Karpas-422 (cell line): ENCODE measurements at places on chromosomes 11 and 22.

DNA sequence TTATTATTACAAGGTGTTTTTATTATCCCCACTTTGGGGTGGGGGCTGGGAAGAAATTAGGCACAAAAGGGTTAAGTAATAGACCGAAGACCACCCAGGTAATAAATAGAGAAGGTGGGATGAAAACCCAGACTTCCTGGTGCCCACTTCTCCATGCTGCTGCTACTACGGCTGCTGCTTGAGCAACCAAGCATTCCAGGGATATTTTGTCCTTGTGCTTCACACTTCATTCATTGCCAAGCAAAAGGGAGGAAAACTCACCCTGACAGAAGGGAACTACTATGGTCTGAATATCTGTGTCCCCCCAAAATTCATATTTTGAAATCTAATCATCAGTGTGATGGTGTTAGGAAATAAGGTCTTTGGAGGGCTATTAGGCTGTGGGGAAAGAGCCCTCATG lies 470.9 kb upstream of the API5 start:
- DNase-seq: no peak

- DNase-seq: no peak
Observed at GRCh38 chr11:114321621-114322257, 25.5 kb downstream of the NNMT start.

GRCh38 chr22:27918341-27919221 lies 475 bp downstream of the PITPNB start:
- DNase-seq: peak; percentile 76

DNA sequence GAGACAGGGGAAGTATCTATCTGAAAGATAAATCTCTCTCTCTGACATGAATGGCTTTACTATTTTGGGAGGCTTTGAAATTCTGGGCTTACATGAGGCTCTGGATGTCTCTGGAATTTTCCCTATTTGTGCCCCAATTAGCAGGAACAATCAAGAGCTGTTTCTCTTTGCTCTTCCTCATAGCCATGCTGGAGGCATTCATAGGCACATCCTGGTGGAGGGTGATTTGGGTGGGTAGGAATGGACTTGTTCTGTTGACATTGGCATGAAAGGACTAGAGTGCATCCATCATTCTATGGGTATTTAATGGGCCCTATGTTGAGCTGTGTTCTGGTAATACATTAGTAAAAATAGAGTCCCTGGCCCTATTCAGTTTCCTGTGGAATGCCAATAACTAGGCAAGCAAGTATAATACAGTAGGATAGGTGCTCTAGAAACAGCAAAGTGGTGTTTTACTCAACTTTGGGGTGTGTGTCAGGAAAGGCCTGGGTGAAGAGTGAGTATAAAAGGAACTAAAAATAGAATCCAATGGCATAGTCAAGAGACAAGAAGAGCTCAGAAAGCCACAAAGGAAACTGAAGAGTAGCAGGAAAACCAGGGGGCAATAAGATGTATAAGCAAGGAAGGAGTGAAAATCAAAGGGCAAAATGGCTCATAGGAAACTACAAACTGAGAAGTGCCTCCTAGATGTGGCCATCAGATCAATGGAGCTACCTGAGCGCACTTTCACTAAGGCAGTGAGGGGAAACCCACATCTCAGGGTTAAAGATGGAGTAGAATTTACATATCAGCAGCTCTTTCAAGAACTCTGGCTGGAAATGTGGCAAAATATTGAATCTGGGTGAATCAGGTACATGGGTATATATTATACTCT lies 45.0 kb downstream of the CWC15 start:
- no peak for DNase-seq

GRCh38 chr11:43788421-43788820 lies 92.2 kb upstream of the ALKBH3 start:
- DNase-seq: no peak

GRCh38 chr11:65047581-65048422 lies 6.8 kb downstream of the SAC3D1 start:
- DNase-seq: no peak

DNA sequence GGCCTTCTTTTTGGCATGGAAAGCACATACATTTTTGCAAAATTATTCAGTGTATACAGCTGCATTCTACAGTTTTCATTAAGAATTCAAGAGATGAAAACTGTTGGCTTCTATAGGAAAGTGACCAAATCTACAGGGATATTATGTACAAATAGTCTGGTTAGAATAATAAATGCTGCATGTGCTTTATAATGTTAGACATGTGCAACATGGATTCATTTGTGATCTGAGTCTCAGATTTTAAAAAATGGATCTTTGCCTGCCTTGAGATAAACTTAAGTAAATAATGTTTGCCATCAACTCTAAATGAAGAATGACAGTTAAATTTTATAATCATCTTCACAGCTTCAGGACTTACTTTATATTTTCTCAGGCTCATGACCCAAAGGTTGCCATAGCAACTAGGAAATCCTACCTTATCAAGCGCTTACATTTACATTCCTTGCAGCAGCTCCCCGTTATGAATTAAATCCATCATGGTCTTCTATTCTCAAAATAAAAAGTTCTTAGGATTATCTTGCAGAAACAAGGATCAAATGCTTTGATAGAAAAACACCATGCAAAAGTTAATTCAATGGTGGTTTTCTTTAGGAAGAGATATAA lies 200.2 kb downstream of the CADM1 start:
- no peak for DNase-seq

- DNase-seq: no peak
Observed at GRCh38 chr11:1532606-1533341, 39.3 kb downstream of the DUSP8 start.

- DNase-seq: peak; percentile 78
Observed at GRCh38 chr11:130213143-130213978, 53.8 kb downstream of the ST14 start.

DNA sequence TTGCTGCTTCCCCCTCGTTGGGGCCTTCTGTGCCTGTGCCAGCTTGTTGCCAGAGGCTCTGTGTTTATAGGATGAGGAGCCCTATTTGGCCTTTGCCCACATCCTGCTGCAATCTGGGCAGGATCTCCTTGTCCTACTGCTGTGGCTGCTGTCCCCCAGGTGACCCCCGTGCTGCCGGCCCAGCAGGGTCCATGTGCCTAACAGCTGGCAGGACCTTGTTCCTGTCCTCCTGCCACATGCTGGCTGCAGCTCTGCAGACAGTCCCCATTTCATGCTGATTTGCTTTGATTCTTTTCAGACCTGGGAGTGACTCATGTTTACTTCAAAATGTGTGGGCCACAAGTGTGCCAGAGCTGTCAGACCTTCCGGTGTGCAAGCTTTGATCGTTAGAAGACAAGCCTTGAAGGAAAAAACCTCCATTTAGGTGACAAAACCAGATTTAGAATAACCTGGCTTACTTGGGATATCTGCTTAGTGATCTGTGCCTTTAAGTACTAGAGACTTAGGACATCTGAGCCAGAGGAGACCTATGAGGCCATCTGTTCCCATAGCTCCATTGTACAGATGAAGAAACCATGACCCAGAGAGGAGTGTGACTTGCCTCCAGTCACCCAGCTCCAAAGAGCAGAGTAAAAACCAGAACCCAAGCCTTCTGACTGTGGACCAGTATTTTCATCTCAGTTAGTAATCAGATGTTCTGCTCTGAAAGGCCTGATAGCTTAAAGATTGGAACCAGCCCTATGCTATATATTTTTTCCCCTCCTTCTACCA lies 11.1 kb downstream of the NAV2 start:
- DNase-seq: no peak

DNA sequence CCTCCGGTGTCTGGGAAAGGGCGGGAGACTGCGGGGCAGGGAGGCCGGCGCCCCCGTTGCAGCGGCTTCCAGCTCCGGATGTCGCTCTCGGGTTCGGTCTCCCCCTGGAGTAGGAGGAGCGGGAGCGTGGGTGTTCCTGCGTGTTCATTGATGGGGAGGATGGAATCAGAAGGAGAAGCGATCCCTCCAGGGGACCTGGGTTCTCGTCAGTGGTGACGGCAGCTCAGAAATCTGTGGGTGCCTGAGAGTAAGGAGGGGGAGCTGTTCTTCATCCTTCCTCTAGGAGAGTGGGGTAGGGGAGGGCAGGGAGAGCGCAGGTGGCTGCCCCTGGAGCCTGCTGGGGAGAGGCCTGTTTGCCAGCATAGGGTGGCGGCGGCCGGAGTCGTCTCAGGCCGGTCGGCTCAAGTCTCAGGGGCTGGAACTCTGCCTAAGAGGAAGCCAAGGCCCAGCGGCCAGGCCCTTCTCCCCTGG lies 1.1 kb downstream of the UBASH3B start:
- peak; percentile 44 for DNase-seq

DNA sequence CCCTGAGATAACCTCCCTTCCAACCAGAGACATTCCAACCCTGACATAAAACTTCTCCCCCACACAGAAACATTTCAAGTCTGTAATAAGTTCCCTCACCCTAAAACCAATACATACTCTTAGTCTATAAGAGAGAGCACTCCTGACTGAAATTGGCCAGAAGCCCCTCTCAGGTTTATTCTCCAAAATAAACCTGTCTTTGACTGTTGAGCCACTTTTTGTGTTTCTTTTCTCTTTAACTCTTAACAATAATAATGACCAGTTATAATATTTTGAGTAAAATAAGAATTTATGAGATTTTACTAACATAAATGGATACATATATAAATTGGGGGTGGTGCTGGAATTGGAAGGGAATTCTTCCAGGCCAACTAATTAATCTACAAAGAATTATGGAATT lies 93.6 kb downstream of the GRM5 start:
- DNase-seq: no peak

GRCh38 chr11:85281550-85281949 lies 345.6 kb downstream of the DLG2 start:
- no peak for DNase-seq

DNA sequence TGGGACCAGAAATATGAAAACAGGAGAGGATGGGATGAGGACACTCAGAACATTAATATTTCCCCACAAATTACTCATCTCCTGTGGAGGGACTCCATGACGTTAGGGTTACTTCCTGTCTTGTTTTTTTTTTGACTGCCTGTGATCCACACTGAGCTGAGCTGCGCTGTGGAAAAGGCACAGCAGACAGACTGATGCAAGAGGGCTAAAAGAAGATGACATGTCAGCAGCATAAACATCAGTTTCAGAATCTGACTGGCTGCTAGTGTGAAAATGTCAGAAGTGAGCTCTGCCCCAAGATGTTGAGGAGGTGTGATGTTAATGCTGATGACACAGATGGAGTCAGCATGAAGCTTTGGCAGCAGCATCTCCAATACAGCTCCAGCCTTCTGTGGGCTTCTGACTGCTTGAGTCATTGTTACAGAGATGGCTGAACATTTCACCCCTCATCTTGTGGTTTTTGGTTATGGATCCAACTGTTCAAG lies 286.8 kb downstream of the BLID start:
- DNase-seq: no peak

DNA sequence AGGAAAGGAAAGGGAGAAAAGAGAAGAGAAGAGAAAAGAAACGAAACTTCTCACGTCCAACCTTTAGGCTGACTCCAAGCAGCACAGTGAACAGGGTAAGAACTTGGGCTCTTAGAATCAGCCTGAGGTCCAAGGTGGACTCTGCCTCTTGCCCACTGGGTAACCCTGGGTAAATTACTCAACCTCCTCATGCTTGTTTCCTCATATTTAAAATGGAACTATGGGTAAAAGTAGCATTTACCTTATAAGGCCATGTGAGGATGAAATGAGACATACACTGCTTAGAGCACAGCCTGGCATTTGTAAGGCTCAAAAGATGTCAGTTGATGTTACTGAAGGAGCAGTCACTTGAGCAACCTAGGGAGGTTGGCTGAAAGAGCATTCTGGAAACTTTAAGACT lies 107.9 kb downstream of the C11orf58 start:
- DNase-seq: peak; percentile 45

DNA sequence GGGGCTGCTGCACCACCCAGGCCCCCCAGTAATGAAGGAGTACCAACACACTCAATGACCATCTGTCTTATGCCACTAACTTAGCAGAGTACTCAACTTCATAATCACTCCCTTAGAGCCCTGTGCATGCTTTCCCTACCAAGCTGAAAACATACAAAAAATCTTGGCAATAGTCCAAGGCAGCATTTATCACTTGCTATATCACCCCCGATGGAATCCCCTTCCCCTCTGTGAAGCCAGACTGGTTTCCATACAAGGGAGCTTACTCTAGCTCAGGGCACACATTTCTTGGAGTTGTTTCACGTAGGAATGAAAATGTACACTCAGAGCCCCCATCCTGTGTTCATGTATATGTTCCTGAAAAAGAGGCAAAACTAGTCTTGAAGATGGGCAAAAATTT lies 301.3 kb upstream of the TENM4 start:
- no peak for DNase-seq

DNA sequence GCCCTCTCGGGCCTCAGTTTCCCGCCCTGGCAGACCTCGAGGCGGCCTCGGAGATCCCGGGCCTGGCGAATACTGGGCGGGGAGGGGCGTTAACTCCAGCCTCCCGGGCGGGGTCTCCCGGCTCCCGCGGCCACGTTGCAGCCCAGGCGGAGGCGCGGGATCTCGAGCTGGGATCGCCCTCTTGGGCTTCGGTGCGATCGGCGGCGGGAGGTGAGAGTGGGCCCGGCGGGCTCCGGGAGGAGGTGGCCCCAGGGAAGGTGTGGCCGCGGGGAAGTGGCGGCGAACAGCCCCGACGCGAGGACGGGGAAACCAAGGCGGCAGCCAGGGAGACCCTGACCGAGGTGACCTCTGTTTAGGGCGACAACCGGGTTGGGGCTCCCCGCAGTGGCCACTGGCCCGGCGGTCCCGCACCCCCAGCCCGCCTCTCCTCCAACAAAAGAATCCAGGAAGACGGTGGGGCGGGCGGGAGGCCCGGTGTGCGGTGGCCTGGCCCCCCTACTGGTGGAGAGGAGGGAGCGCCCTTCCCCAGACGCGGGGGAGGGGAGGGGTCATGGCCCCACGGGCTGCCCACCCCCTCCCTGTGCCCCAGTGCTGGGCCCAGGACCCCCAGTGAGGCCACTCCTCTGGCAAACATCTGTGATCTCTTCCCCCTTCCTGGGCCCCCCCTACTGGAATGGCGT lies at the start of gene PHETA2:
PHETA2 (plus strand) TSS at position 117 of the 680 bp plus-strand sequence. CDS start 3,046 bp downstream, outside the sequence.
- no peak for DNase-seq

GRCh38 chr11:131744847-131745246 lies 374.4 kb downstream of the NTM start:
- DNase-seq: no peak

GRCh38 chr11:78822931-78823423 lies 248.3 kb upstream of the NARS2 start:
- DNase-seq: no peak

- peak; percentile 69 for DNase-seq
Observed at GRCh38 chr11:94521684-94522083, 9.4 kb downstream of the C11orf97 start.

DNA sequence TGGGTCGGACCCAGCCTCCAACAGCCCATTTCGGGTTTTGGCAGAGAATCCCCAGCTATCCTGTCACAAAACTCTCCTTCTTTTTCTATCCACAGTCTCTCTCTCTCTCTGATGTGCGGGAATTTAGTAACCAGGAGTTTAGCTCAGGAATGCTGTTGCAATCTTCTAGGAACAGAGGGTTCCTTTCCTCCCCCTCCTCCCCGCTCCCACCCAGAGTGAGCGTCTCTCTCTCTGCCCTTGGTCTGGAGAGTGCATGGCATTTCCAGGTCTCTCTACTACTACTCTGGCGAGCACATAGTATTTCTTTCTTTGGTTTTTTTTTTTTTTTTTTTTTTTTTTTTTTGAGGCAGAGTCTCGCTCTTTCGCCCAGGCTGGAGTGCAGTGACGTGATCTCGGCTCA lies 17.7 kb downstream of the APIP start:
- no peak for DNase-seq

GRCh38 chr11:114382509-114382908 lies 17.8 kb downstream of the C11orf71 start:
- DNase-seq: no peak

- DNase-seq: no peak
Observed at GRCh38 chr11:12642040-12642439, 32.2 kb upstream of the TEAD1 start.

- DNase-seq: no peak
Observed at GRCh38 chr11:113481672-113482071, 6.5 kb upstream of the DRD2 start.
